Activated gamma-delta T cell treated with Interleukin-2 at 50 U/mL for 16 hours (primary cell): ENCODE measurements at places on chromosomes 2 and 18.
A peak's percentile ranks its signal among the peaks of the same experiment; 100 is the strongest.

GRCh38 chr18:24678626-24679025 lies 218.2 kb downstream of the HRH4 start:
- no peak for DNase-seq

GRCh38 chr2:200968735-200969134 lies 5.3 kb upstream of the ORC2 start:
- no peak for DNase-seq

DNA sequence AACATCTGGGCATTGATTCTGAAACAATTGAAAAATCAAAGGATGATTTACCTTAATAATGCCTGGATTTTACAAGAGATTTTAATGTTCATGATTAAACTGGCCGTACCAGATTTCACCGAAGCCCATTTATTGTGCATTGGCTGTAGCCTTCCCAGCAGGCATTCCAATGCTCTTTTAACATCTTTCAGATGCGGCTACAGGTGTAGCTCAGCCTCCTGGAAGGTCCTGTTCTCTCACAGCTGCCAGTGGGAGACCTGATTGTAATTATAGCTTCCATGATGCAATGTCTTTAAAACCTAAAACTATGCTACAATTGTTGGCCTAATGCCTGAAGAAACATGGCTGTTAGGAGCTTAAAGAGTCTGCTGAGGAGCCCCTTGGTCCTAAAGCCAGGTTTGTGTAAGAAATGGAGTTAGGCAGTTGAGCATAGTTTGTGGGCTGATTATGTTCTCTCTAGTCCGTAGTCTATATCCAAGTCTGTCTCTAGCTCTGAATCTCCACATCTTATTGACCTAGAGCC lies 147.4 kb downstream of the CERS6 start:
- DNase-seq, result no peak

- peak; percentile 36 for DNase-seq
Observed at GRCh38 chr2:29920130-29920577, 1.2 kb downstream of the ALK start.

- DNase-seq, result no peak
Observed at GRCh38 chr2:3461801-3462492, 57.4 kb downstream of the ADI1 start.

- no peak for DNase-seq
Observed at GRCh38 chr2:219073413-219074129, 12.8 kb upstream of the IHH start.

DNA sequence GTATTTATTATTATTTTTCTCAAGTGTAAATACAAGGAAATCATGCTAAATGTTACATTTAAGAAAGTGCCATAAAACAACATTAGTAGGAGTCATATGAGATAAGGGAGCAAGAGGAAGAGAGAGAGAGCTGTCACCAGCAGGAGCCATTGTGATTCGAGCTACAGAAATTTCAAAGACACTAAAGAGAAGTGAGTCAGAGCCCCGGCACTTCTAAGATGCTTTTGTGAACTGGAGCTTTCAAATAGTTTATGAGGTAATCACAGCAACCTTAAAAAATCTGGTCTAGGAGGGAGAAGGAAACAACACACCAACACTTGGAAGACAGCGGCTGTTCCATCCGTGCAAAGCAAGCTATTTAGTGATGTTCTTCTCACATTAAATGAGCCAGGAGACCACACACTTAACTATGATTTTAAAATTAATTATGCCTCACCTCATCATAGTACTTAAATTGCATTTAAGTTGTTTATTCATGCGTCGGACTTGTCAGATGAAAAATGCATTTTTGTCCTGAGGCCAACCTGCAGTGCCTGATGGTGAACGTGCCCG lies 382.7 kb upstream of the SALL3 start:
- no peak for DNase-seq
